Kasumi-1 (cell line): ENCODE measurements at places on chromosomes 4 and X.

DNA sequence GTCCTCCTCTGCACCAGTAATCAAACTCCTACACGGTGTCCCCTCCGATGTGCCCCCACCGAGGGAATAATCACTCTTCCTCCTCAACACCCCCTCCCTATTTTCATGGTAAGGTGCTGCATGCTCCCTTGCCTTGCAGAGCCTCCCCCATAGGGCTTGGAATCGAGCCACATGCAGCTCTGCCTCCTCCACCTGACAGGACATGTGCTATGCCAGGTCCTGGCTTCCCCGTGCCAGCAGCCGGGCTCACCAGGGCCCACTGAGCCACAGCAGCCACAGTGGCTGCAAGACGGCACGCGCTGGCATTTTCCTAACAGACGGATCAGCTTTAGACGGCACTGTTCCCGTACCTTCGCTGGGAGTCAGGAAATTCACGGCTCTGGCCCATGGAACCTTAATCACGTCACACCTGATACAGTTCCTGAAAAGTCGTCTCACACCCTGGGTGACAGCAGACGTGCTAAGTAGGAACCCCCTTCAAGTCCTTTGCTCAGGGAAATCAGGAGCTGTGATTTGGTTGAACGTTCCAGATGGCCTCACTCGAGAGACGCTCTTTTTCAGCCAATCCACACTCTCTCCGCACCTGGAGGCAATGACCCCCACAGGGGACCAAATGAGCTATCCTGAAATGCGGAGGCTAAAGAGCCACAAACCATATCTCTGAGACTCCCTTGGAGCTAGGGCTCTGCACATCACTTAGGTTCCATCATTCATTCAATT is 63.2 kb downstream of the JAKMIP1 start:
- DNase-seq: no peak

DNA sequence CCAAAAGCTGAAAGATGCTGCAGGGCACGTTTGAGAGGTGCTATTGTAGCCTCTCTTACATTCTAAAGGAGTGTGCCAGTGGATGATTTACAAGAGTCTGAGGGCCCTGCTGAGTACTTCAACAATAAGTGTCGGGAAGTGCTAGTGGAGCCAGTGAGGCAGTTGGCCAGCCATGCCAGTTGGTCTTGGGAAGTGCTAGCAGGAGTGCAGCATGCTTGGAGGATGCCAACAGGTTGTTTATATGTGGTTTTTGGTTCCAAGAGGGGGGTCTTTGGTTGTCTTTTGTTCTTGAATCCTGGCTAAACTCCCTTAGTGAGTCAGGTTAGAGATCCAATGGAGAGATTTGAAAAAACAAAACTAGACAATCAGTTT is 335.3 kb downstream of the PABPC4L start:
- no peak for DNase-seq

DNA sequence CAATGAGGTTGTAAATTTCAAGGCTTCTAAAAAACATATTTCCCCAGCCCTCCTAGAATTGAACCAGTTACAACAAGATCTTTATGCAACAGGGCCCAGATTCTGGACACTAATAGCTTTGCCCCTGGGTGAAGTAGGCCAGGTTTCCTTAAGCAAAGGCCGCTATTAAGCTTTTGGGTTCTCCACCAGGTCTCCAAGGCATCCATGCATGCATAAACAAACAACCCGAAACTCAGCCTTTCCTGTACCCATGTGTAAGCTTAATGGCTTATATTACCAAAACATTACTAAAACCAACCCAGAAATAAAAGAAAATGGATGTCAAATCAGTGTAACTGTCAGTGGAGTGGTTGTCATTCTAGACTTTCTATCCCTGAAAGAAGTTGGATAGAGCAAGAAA is 137.1 kb downstream of the ARHGAP6 start:
- no peak for DNase-seq

GRCh38 chr4:83605210-83605609 is 69.3 kb downstream of the GPAT3 start:
- DNase-seq: no peak

- no peak for DNase-seq
Measured at GRCh38 chrX:31376408-31377022, 304.7 kb upstream of the FTHL17 start.

DNA sequence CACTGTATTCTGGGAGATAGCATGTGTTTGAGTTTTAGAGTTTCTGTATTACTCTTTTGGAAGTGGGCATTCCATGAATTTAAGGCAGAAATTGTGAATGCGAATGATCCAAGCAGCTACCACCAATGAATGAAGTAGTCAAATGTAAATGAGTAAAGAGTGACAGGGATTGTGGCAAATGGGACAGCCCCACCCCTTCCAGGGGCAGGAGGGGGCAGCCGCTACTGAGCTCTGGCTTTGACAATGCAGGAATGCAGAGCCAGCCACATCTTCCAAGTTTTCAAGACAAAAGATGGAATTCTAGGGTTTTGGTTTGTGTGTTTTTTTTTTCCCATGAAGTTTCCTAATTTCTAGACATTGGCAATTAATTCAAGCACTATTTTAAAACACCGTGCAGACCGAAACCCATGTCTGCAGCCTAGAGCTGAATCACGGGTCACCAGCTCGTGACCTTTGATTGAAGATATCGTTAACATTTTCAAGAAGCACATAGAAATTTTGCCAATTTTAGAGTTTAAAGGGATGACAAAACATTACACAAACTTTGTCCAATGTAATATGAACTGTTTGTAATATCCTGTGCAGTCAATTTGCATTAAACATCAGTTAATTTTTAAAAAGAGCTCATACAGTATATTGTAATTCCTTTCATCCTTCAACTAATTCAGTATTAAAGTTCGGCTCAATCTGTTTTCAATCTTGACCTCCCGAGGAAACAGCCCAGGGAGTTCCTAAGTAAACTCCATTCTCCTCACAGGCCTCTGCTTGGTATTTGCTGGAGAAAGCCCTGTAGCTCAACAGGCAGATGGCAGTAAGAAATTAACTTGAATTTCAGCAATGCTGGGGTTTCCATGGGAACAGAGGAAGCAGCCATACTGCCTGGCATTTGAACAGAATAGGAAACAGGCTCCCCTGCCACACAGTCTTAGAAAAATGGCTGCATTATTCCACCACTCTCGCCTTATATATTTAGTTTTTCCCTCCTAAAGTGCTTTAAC is 83.4 kb downstream of the UCHL1 start:
- no peak for DNase-seq

- no peak for DNase-seq
Measured at GRCh38 chr4:14621731-14622463, 380.4 kb upstream of the CPEB2 start.

GRCh38 chr4:162442128-162442527 is 278.3 kb upstream of the FSTL5 start:
- DNase-seq: no peak

DNA sequence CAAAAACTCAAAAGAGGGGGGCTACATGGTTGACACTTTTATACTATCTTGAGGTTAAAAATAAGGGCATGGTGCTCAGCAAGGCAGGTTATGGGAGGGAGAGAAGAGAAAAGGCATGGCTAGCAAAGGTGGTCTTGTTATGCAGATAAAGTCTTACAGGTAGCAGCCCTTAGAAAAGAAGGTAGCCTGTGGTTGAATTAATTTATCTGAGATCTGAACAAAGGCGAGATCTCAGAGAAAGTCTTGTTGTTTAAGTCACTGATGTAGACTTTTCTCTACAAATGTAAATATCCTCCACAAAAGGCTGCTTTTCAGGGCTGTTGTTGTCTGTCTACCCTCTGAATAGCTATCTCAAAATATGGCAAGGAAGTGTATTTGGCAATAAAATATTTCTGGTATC is 1250.4 kb downstream of the PCDH18 start:
- DNase-seq: no peak

DNA sequence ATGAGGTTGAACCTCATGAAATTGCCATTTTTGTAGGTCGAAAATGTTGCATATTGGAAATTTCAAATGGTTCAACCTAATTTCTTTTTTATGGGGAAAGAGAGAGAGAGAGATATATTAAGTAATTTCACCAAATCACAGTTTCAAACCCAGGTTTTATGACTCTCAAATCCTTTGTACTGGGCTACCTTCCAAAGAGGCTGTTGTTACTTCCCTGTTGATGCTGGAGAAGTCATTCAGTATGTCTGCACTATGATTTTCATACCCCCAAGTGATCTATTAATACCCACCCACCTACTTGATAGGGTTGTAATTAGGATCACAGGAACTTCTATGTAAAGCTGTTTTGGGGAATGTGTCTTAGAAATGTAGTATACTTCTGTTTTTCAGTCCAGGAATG is 109.9 kb downstream of the ZNF330 start:
- no peak for DNase-seq

DNA sequence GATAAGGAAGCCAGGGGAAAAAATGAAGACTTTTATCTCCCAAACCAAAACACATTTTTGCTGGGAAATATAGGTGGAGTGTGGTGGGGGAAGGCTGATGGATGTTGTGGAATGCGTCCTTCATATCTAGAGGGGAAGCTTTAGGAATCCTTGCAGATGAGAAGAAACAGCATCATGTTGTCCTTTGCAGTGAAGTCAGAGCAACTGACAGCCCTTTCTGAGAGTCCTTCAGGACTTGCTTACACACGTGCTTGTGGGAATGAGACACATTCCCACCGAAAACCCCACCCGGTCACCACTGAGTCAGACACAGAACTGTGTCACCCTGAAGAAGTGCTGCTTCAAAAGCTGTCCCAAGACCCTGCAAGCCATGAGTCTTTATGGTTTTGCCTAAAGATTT is 81.5 kb downstream of the SHROOM2 start:
- no peak for DNase-seq

DNA sequence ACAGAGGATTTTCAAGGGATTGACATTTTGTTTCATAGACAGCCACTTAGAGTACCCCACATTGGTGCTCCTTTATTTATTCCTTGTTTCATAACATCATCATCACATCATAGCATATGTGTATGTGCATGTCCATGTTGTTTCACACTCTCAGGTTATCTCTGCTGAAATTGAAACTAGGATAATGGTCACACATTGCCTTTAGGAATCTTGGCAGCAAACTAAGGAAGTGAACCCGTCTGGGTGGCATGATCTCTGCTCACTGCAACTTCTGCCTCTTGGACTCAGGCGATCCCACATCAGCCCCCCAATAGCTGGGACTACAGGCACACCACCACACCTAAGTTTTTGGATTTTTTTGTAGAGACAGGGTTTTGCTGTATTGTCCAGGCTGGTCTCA is 234.2 kb upstream of the ANKRD50 start:
- DNase-seq: no peak

DNA sequence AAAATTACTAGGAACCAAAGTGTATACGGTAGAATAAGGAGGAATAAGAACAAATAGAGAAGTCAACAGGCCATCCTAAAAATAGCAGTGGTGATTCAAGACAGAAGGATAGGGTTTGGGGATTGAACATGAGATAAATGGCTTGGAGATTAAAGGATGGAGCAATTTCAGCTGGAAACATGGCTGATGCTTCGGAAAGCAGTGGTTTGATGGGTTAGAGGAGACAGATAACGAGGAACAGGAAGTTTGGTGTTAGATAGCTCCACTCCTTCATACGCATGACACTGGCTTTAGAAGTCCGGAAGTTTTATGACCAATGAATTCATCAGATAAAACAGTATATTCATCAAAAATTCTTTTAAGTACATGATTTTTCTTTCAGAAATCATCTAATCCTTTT is 70.8 kb upstream of the GALNTL6 start:
- no peak for DNase-seq

DNA sequence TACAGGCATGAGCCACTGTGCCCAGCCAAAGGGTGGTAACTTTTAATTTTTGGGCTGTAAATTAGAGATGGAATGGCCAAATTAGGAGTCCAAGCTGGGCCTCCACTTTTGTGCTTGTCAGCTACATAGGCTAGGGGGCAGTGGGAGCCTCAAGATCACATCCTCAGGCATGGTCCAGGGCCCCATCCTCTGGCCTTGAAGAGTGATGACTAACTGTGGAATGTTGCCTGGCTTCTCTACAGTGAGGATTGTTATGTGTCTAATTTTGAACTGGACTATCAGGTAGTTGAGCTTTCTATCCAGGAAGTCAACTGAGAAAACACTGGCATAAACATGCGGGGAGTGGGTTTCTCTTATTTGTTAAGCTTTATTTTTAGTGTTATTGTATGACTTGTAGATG is 33.0 kb downstream of the CCNG2 start:
- DNase-seq: no peak

- DNase-seq: no peak
Measured at GRCh38 chr4:114606245-114606644, 7.6 kb downstream of the UGT8 start.

DNA sequence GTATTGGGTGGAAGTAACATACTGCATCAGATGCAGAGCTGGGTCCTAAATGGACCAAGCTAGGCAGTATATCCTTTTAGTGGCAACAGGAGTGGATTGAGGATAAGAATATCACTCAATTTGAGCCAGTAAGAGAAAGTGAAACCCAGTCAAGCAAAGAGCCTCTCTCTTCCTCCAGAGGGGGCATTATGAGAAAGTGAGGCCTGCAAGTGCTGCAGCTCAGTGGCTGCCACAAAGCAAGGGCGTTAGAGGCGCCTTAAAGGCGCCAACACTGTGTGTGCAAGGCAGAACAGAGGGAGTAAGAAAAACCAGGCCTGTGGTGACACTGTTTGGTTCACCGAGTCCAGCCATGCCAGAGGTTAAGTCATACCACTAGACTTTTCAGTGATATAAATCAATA is 17.5 kb downstream of the STX18 start:
- peak; percentile 36 for DNase-seq

- DNase-seq: no peak
Measured at GRCh38 chrX:46165411-46165810, 379.8 kb downstream of the ZNF674 start.

- no peak for DNase-seq
Measured at GRCh38 chr4:681736-682451, 7.1 kb downstream of the SLC49A3 start.

GRCh38 chr4:160019936-160020335 is 917.1 kb downstream of the RAPGEF2 start:
- DNase-seq: no peak

- DNase-seq: no peak
Measured at GRCh38 chr4:153529646-153530045, 63.5 kb downstream of the TMEM131L start.

GRCh38 chr4:80060804-80061203 is 12.2 kb downstream of the ANTXR2 start:
- no peak for DNase-seq

- peak; percentile 10 for DNase-seq
Measured at GRCh38 chrX:110992611-110993010, 103.4 kb upstream of the PAK3 start.

DNA sequence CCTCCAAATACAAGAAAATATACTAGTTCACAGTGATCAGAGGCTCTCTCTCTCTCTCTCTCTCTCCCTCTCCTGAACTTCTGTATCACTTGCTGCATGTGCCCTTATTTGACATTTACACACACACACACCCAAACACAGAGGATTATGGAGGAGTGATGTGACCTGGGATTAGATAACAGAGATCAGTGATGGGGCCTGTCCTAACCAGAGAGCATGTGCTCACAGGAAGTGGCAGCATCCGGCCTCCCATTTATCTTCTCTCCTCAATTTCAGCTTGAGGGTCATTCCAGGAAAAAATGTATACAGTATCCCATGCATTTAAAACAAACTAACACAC is 143.0 kb downstream of the TSPAN5 start:
- DNase-seq: no peak

GRCh38 chr4:106329041-106329618 is 12.8 kb downstream of the AIMP1 start:
- peak; percentile 85 for DNase-seq

GRCh38 chr4:6969826-6970800 is 60.5 kb downstream of the TBC1D14 start:
- no peak for DNase-seq
